Hindlimb muscle (tissue), 1 donor: ENCODE measurements at places on chromosomes 16 and 17. TPM values are rescaled to one million over a fixed set of nuclear protein-coding genes. Genes with fewer than 3 reads are reported as not detected.

DNA sequence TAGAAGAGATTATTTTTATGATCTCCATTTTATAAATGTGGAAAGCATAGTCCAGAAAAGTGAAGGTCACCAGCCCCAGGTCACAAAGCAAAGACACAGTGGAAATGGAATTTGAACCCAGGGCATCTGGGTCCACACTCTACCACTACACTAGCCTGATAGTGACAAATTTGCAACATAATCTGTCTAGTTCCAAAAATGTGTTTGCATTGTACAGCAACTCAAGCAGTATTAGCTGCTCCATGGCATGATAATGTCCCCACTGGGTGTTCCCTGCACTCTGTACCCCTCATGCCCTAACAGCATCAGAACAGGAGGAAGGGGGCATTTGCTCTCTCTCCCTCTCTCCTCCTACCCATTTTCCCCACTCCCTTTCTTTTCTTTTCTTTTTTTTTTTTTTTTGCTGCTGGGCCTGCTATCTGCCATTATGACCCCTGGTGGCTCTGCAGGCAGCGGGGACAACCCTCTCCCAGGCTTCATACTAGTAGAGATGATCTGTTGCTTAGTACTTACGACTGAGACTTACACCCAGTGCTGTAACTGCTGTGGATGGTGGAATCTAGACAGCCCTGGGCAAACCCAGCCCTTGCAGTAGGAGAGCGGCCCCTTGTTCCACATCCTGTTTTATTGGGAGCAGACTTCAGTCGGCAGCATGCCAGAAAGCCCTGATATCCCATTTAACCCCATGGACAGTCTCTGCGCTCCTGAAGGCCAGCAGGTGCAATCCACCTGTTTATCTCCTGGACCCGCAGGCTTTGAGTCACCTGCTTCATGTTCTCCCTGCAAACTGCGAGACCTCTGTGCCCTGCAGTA lies 306.3 kb downstream of the SOX9 start:
- no peak for DNase-seq

DNA sequence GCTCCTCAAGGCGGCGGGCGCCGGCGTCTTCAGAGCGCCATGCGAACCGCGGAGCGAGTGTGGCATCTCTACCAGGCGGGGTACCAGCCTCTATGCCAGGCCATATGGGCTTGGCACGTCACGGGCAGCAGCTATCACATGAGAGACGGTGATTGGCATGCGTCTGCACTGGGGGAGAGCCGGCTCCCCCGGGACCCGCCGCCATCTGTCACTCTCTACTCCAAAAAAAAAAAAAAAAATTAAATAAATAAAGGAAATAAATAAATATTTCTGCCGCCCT lies at the start of gene NEUROD2:
Gene NEUROD2, minus strand, starts transcription at position 70 of the 280 bp plus-strand sequence. CDS start 1,321 bp downstream, outside the sequence.
- DNase-seq, result no peak

- no peak for DNase-seq
Measured at GRCh38 chr17:51486091-51486490, 225.7 kb downstream of the UTP18 start.

- no peak for DNase-seq
Measured at GRCh38 chr17:1936766-1937165, 88.4 kb downstream of the RTN4RL1 start.

The CTRB1 gene
- polyA plus RNA-seq, result 0.15 TPM

The EIF1 gene
- polyA plus RNA-seq, result 836 TPM

The ZFPM1 gene
- polyA plus RNA-seq, result 1.7 TPM
